ENCODE measurements at places on chromosomes 4 and X.

DNA sequence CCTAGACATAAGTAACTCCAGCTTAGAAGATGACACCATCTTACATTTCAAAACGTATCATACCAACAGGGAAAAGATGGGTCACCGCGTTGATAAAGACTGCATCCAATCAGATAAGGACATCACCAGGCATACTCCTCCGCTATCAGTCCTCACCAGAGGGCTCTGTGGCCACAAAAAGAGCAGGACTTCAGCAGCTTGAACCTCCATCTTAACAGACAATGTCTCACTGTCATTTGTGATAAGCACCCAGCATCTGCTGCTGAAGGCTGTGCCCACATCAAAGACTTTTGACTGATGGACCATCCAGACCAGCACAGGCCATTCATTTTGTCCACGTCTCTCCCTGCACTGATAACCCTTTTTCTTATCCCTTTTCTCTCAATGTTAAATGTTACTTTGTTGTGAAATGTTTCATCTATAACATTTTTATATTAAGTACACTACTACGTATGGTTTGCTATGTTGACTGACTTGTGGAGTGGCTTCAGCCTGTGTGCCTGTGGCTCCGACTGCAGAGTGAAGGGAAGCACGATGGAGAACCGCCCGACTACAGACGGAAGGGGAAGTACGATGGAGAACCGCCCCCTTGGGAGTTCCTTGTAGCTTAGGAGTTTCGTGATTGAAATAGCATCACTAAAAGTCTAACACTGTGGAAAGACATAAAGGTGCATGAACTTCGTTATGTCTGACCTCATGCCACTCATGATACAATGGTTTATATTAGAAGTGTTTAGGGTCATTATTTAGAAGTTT, 595.4 kb upstream of the AGA start:
- H3K27me3 ChIP-seq = no peaks in the 10 kb centered on the region
- no peaks in the 10 kb centered on the region for H3K36me3 ChIP-seq
- no peaks in the 10 kb centered on the region for H3K4me1 ChIP-seq
- H3K4me3 ChIP-seq = no peak overlapping the region

DNA sequence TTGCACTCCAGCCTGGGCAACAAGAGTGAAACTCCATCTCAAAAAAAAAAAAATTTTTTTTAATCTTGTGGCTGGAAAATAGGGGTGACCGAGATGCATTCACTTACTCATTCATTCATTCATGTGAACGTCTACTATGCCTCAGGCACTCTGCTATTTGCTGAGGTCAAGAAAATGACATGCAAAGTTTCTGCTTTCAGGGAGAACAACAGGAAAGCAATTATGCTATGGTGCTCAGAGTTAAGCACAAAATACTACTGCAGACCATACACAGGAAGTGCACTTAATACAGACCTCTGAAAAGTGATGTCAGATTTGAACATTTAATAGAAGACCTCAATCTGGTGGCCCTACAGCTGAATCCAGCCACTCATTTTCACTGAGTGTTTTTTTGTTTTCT, 59.6 kb upstream of the DUSP21 start:
- DNase-seq = no peak
- no peak overlapping the region for H3K27ac ChIP-seq
- H3K36me3 ChIP-seq = no peaks in the 10 kb centered on the region
- no peak overlapping the region for H3K4me3 ChIP-seq

- no peak overlapping the region for H3K4me3 ChIP-seq
- H3K27ac ChIP-seq = no peak overlapping the region
- no peaks in the 10 kb centered on the region for H3K36me3 ChIP-seq
- H3K4me1 ChIP-seq = no peaks in the 10 kb centered on the region
Observed at GRCh38 chr4:169243825-169244609, 26.7 kb downstream of the SH3RF1 start.

- no peaks in the 10 kb centered on the region for H3K4me1 ChIP-seq
- peaks cover 7% of the 10 kb centered on the region for H3K36me3 ChIP-seq
- no peak overlapping the region for H3K27ac ChIP-seq
- H3K4me3 ChIP-seq = no peak overlapping the region
Observed at GRCh38 chr4:15562114-15562513, 92.4 kb downstream of the CC2D2A start.

GRCh38 chrX:15465347-15465746, 27.8 kb downstream of the PIR start:
- no peak for DNase-seq
- no peaks in the 10 kb centered on the region for H3K27me3 ChIP-seq
- no peak overlapping the region for H3K4me3 ChIP-seq
- H3K36me3 ChIP-seq = no peaks in the 10 kb centered on the region

- H3K27me3 ChIP-seq = no peaks in the 10 kb centered on the region
- no peaks in the 10 kb centered on the region for H3K4me1 ChIP-seq
- no peak overlapping the region for H3K4me3 ChIP-seq
- no peaks in the 10 kb centered on the region for H3K36me3 ChIP-seq
- DNase-seq = no peak
Observed at GRCh38 chr4:140297221-140297570, 76.2 kb upstream of the SCOC start.

- no peaks in the 10 kb centered on the region for H3K27me3 ChIP-seq
- peaks cover 16% of the 10 kb centered on the region for H3K4me1 ChIP-seq
- H3K4me3 ChIP-seq = no peak overlapping the region
- no peak for DNase-seq
- H3K36me3 ChIP-seq = peaks cover 3% of the 10 kb centered on the region
Observed at GRCh38 chrX:15680401-15680800, 15.8 kb upstream of the CLTRN start.

GRCh38 chrX:9730752-9731151, 34.9 kb downstream of the GPR143 start:
- peaks cover 4% of the 10 kb centered on the region for H3K36me3 ChIP-seq
- peaks cover 2% of the 10 kb centered on the region for H3K27me3 ChIP-seq
- H3K4me1 ChIP-seq = peaks cover 8% of the 10 kb centered on the region
- no peak overlapping the region for H3K4me3 ChIP-seq

- H3K4me1 ChIP-seq = no peaks in the 10 kb centered on the region
- no peak overlapping the region for H3K4me3 ChIP-seq
- DNase-seq = no peak
- no peaks in the 10 kb centered on the region for H3K36me3 ChIP-seq
Observed at GRCh38 chrX:145751943-145752342, 65.7 kb upstream of the SLITRK2 start.

DNA sequence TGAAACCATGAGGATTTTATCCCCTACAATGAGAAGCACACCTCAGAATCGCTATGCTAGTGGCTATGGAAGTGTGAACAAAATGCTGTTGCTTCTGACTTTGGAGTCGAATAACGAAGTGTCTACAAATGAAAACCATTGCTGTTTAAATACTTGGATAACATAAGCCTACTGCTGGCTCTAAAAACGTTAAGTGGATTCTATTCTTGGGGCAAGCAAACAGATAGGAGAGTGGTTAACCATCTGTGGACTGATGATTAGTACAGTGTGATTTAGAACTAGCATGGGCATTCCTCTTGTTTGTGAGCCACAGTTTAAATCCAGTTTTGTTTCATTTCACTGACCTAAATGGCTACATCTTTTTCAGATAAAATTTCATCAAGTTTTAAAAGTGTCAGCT, 109.7 kb upstream of the PNPLA4 start:
- H3K4me1 ChIP-seq = no peaks in the 10 kb centered on the region
- no peaks in the 10 kb centered on the region for H3K27me3 ChIP-seq
- no peak overlapping the region for H3K27ac ChIP-seq
- no peak overlapping the region for H3K4me3 ChIP-seq
- H3K36me3 ChIP-seq = no peaks in the 10 kb centered on the region

DNA sequence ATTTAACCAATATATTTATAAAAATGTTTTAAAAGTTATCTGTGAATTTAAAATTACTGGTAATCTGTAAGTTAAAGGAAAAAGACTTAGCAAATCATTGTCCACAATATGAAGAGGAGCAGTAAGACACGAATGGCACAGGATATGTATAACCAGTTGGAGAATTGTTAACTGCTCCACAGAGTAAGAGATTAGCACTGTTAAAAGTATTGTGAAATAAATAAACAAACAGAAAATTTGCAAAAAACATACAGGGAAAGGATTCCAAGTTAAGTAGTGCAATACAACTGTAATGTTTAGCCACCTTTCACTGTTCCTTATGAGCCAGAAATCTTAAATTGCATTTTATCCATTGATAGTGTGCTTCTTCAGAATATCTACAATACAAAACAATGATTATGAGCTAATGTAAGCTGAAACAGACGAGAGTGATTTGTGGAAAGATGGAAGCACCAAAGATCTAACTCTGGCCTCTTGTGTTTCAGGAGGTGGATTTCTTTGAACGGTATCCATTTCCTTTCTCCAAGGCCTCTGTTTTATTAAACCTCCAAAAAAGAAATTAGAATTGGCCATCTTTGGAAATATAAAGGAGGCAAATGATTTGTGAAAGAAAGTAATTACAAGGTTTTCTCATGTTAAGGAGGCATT, 188.4 kb downstream of the UNC5C start:
- H3K36me3 ChIP-seq = no peaks in the 10 kb centered on the region
- H3K27ac ChIP-seq = no peak overlapping the region
- DNase-seq = no peak
- H3K4me1 ChIP-seq = no peaks in the 10 kb centered on the region

- H3K4me1 ChIP-seq = no peaks in the 10 kb centered on the region
- no peaks in the 10 kb centered on the region for H3K36me3 ChIP-seq
- no peak overlapping the region for H3K4me3 ChIP-seq
- no peak for DNase-seq
Observed at GRCh38 chr4:62517716-62518115, 1317.6 kb downstream of the ADGRL3 start.

DNA sequence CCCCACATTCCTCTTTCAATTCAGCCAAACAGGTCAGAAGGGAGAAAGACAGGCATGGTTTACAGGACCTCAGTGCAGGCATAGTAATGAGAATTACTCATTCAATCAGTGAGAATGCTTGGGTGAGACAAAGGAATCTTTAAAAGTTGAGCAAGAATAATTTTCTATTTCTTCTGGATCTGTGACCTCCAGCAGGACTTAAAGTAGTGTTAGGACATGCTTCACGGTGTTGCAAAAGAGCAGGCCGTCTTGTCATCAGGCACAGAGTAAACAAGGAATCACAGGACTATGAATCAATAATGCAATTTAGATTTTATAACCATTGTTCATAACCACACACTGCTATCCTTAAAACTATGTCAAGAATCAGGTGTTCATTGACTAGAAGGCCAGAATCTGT, 130.6 kb upstream of the GLRA2 start:
- no peak overlapping the region for H3K4me3 ChIP-seq
- H3K27me3 ChIP-seq = no peaks in the 10 kb centered on the region
- H3K36me3 ChIP-seq = no peaks in the 10 kb centered on the region
- no peak overlapping the region for H3K27ac ChIP-seq
- no peak for DNase-seq
- H3K4me1 ChIP-seq = no peaks in the 10 kb centered on the region

DNA sequence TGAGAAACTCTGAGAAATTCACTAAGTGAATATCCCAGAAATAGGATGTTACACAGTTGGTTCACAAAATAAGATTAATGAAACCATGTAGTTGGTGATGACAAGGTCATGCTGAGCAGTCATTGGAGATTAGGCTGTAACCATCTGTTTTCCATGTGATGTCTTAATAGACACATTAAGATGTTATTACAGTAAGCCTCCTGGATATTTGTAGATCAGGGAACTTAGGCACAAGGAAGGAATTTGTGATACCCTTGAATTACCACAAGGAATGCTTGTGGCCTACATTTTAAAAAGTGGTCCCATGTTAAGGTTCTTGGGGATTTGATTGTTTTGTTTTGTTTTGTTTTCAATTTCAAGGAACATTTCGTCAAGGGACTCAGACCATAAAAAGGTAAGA, 185.6 kb upstream of the BANK1 start:
- H3K4me3 ChIP-seq = no peak overlapping the region
- H3K36me3 ChIP-seq = no peaks in the 10 kb centered on the region
- peaks cover 1% of the 10 kb centered on the region for H3K27me3 ChIP-seq
- H3K27ac ChIP-seq = no peak overlapping the region

DNA sequence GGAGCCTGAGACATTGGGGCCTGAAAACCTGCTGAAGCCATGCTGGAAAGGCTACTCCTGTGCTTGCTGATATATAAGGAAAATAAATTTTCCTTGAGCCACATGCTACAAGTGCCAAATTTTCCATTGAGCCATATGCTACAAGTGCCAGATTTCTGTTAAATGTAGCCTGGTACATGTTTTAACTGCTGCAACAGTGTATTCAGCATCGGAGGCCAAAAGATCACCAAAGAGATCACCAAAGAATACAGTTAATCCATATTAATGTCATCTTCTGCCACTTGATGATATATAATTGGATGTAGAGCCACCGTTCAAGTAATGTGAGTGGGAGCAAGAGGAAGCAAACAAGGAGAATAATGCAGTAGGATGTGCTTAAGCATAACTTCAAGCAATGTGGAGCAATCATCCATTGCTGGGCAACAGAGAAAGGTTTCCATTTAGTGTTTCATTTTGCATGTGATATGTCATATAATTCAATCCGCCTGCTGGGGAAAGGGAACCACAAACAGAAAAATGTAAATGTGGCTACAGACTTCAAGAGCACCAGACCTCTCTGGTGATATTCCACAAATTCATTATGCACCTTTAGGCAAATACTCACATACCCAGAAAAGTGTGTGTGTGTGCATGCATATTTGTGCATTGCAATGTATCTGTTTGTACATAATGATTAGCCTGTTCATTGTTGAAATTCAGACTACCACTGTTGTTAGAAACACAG, 295.9 kb downstream of the KCNIP4 start:
- H3K4me1 ChIP-seq = no peaks in the 10 kb centered on the region
- no peaks in the 10 kb centered on the region for H3K36me3 ChIP-seq
- H3K27ac ChIP-seq = no peak overlapping the region
- no peaks in the 10 kb centered on the region for H3K27me3 ChIP-seq

DNA sequence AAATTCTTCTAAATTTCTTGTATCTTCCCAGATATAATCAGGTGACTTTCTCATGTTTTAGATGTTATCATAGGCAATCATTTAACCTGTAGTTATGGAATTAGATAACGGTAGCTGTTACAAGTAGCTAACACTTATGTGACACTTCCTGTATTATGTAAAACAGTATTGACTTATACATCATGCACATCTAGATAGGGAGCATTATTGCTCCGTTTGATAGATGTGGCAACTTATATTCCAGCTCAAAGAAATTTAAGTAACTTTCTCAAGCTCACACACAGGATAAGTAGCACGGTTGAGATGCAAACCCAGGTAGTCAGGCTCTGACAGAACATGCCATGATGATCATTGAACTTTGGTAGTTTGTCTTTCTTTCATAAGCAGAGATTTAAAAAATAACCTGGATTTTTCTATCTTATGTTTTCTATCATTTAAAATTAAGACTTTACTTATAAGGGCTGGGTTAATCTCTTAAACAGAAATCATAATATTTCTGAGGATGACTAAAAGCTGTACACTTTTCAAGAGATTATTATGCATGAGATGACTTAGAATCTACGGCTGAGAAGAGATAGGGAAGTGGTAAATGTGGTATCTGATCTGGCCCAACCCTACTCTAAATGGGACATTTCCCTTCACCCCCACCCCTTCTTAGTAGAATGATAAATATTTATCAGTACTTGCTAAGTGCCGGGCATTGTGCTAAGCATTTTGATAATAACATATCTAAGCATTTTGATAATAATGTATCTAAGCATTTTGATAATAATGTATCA, 69.1 kb upstream of the HPGD start:
- no peak overlapping the region for H3K27ac ChIP-seq
- no peaks in the 10 kb centered on the region for H3K36me3 ChIP-seq
- no peak overlapping the region for H3K4me3 ChIP-seq
- no peaks in the 10 kb centered on the region for H3K27me3 ChIP-seq

GRCh38 chr4:141802333-141802732, 165.9 kb downstream of the IL15 start:
- DNase-seq = no peak
- no peaks in the 10 kb centered on the region for H3K27me3 ChIP-seq
- H3K4me3 ChIP-seq = no peak overlapping the region
- H3K36me3 ChIP-seq = no peaks in the 10 kb centered on the region
